Astrocyte (in vitro differentiated cells and primary cell): ENCODE measurements at places on chromosomes 5 and 9. TPM values are rescaled to one million over a fixed set of nuclear protein-coding genes. Genes with fewer than 3 reads are reported as not detected.

- no peak for DNase-seq
Measured at GRCh38 chr5:154447089-154447725, 1.4 kb downstream of the SAP30L start.

DNA sequence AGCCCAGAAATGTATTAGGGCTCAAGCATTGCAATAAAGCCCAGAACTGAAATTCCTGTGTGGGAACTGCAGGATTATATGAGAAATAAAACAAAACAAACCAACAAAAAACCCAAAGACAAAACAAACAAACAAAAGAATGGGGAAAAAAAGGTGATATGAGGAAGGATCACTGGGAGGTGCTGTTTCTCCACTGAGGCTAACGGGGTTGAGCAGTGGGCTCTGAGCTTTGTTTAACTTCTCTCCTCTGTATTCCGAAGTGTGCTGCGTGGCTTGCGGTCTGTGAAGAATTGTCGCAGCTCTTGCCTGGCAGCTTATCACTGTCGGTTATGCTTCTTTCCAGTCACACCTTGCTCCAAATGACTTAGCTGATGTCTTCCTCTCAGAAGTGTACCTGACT, 106.3 kb downstream of the TENT4A start:
- DNase-seq, result no peak

DNA sequence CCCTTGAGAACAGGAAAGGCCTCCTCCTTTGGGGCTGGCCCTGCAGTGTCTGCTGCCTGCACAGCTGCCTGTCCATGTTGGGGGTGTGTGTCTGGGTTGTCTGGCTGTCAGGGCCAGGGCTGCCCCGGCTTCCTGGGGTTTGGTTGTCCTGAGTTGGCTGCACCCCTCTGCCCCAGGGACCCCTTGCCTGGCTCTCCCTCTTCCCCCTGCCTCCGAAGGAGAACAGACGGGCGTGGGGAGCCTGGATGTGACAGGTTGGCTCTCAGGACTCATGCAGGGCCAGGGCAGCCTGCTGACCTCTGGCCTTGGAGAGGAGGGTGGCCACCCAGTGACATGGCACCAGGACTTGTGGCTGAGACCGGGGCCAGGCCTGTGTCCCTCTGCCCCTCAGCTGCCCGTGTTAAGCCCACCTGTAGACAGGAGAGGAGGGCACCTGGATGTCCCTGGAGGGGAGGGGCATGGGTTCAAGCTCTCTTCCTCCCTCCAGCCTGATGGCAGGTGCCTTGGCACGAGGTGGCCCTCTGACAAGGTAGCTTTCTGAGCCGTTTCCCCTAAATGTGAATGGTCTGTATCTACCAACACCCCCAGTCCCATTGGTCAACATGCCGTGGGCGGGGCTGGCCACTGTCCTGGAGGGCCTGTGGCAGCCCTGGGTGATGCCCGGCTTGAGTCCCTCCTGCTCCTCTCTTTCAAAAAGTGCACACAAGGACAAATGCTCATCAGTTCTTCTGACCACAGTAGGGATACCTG, 34.9 kb downstream of the WNK2 start:
- no peak for DNase-seq

DNA sequence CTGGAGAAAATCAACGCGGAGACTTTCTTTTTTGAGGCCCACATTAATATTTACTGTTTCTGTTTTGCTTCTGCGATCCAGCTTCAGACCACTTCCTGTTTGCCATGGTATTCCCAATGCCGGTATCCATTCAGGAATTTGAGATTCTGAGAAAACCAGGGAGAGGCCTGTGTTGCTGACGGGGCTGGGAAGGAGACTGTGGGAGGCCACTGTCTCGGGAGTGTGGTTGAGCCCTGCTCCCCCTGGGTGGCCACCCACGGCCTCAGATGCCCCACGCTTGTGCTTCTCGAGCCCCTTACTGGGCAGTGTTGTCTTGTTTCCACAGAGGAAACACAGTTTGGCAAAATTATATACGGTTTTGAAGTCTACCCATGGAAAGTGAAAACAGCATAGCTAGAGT, 403.6 kb upstream of the IRX2 start:
- no peak for DNase-seq

DNA sequence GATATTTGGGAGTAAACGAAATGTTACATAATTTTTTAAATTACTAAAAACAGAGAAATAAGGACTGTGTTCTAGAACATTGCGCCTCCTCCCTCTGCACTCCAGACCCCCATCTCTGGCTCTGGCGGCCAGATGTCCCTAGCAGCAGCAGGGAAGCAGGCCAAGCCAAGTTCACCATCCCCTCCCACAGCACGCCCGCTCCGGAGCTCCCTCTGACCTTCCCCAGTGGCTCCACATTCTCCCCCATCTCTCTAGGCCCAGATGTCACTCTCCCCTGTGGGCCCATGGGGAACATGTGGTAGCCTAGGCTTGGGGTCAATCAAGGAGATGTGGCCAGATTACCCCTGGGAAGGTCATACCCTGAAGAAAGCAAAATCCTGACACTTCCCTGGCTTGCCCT, 6.3 kb upstream of the WNK2 start:
- DNase-seq, result no peak

DNA sequence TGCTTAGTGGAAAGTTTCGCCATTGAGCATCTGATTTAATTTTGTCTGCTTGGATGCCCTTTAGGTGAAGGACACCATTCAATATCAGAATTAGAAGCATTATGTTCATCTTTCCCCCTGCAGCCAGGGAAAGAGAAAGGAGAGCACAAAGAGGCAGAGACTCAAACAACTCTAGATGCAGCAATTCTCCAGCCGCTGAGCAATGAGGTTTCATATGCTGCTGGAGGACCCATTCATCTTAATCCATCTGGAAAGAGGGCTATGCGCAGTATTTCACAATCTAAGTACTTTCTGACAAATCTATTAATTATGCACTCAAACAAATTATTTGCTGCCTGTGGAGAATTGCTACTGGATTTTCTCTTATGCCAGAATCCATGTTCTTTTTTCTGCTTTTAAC, 527.0 kb upstream of the TUSC1 start:
- DNase-seq, result peak; percentile 6

DNA sequence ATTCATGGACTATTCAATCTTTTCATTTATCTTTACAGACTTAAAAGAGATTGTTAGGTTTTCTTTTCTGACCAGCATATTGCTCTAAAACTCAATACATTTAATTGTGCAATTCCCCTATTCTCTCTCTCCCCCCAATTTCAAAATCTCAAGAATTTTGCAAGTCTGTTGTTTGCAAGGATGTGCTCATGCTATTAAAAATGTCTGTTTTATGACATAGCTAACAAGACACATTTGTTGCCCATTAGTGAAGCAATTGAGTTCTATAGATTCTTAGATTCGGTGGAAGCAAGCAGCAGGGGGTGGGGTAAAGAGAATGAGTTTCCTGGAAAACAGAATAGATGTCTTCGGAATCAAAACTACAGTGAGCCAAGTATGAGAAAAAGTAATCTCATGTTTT, 8.5 kb upstream of the CSNK1A1 start:
- DNase-seq, result no peak

- no peak for DNase-seq
Measured at GRCh38 chr5:157449011-157449723, 10.8 kb upstream of the NIPAL4 start.

GRCh38 chr9:89370593-89370992, 52.3 kb downstream of the SECISBP2 start:
- no peak for DNase-seq

- peak; percentile 33 for DNase-seq
Measured at GRCh38 chr5:14351845-14352712, 208.9 kb downstream of the TRIO start.

DNA sequence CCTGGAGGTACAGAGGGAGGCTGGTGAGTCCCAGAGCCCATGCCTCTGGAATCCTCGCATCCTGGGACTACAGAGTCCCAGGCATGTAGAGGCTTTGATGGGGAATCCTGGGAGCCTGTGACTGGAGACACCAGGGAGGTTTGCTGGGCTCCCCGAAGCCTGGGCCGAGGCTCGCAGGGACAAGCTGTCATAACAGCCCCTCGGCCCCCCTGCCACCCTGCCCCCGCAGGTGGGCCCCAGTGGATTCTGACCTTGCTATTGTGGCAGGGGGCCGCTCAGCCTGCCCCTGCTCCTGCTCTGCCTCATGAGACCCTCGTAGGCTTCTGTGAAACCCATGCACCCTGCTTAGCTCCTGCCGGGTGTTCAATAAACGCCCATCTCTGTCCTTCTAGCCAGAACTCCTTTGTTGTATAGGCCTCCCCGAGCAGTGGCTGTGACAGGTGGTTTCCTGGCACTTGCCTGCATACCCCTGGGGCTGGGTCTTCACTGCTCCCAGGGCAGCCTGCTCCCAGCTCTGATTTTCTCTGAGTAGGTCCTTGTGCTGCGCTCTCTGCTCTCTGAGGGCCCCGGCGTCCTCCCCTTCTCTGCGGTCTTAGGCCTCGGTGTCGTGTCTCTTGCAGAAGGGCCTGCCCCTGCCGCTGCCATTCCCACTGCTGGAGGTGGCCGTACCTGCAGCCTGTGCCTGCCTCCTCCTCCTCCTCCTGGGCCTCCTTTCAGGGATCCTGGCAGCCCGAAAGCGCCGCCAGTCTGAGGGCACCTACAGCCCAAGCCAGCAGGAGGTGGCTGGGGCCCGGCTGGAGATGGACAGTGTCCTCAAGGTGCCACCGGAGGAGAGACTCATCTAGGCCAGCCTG, 20.4 kb downstream of the CRB2 start:
- no peak for DNase-seq

The CAPSL gene
- not detected in 2 replicates for total RNA-seq

The B4GALT1 gene
- 93.1 and 103 TPM in 2 replicates for total RNA-seq

The TERT gene
- 0.10 and 0.50 TPM in 2 replicates for total RNA-seq
